ENCODE measurements at places on chromosomes 3 and 15. TPM values are rescaled to one million over a fixed set of nuclear protein-coding genes. Genes with fewer than 3 reads are reported as not detected.
A peak's percentile ranks its signal among the peaks of the same experiment; 100 is the strongest.

DNA sequence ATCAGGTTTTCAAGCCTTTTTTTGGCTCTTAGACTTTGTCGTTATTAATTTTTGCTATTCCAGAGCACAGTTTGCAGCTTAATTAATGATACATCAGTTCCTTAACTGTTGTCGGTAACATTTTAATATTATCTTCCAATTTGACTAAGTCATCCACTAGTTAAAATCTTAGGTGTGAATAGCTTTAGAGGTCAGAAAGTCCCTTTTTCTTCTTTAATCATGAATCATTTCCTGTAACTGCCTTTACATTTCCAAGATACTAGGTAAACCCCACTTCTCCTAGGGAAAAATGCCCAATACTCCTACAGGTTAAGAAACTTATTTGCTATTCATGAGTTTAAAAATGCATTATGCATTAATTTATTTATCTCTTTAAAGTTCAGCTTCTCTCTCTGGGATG is 260.9 kb upstream of the CFAP20DC start:
- no peak overlapping the region for H3K4me3 ChIP-seq
- H3K27me3 ChIP-seq: no peaks in the 10 kb centered on the region
- H3K27ac ChIP-seq: no peak overlapping the region
- no peaks in the 10 kb centered on the region for H3K36me3 ChIP-seq

DNA sequence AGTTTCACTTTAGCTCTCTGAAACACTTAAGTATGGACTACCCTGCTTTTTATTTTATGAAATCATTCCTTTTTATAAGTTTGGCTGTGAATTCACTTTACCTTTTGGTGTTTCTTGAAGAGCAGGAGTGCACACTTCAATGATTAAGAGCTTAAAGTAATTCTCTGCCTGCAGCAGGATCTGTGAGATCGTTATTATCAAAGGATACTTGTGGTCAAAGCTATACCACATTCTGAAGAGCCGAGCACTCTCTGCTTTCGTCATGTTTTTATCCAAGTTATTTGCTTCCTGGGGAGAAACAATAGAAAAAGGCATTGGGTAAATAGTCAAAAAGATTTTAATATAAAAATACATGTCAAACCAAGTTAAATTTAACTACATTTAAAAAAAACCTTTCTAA is 243.7 kb downstream of the CHST2 start:
- H3K36me3 ChIP-seq: no peaks in the 10 kb centered on the region
- no peaks in the 10 kb centered on the region for H3K27me3 ChIP-seq
- H3K27ac ChIP-seq: no peak overlapping the region
- H3K4me3 ChIP-seq: no peak overlapping the region
- DNase-seq: peak; percentile 82

Gene CDAN1
- total RNA-seq: 9.5 TPM

GRCh38 chr15:77336006-77336405 is 83.9 kb downstream of the PEAK1 start:
- no peak overlapping the region for H3K4me3 ChIP-seq
- H3K27ac ChIP-seq: no peak overlapping the region
- DNase-seq: no peak
- no peaks in the 10 kb centered on the region for H3K27me3 ChIP-seq
- H3K4me1 ChIP-seq: peaks cover 5% of the 10 kb centered on the region

- H3K36me3 ChIP-seq: no peaks in the 10 kb centered on the region
- no peaks in the 10 kb centered on the region for H3K27me3 ChIP-seq
- no peak for DNase-seq
- no peak overlapping the region for H3K27ac ChIP-seq
- H3K4me1 ChIP-seq: peaks cover 7% of the 10 kb centered on the region
Observed at GRCh38 chr3:58485801-58486435, 6.0 kb upstream of the KCTD6 start.
